ENCODE measurements at places on chromosomes 11 and 22.

DNA sequence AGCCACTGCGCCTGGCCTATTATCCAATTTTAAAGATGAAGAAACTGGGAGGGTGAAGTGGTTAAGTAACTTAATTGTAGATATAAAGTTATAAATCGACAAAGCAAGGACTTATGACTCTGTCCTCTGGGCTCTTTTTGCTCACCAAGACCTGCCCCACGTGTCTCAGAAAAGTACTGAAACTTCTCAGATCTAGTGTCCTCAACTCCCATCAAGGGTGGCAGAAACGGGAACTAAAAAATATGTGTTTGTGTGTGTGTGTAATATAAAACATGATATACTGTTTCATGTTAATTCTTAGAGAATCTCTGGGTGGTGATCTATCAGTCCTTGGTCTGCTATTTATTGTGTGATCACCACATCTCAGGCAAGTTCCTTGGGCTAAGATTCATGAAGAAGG is 104.9 kb downstream of the GAB2 start:
- peak overlapping the region; percentile 62 for H3K27ac ChIP-seq
- no peak overlapping the region for H3K4me3 ChIP-seq
- no peak for DNase-seq
- no peaks in the 10 kb centered on the region for H3K27me3 ChIP-seq

DNA sequence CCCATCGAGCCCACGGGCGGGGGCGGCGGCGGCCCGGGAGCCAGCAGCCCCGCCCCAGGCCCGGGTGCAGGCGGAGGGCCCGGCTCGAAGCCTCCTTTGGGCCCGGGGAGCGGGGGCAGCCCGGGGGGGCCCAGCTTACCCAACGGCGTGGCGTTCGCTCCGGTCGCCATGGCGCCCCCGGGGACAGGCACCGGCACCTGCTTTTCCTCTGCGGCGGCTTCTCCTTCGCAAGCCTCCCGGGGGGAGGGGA is 194 bp downstream of the SF1 start:
- H3K4me3 ChIP-seq, result peak overlapping the region; percentile 99
- DNase-seq, result no peak
- peaks cover 36% of the 10 kb centered on the region for H3K4me1 ChIP-seq

GRCh38 chr22:31692186-31692886 is 30.3 kb upstream of the PISD start:
- no peak overlapping the region for H3K4me3 ChIP-seq
- H3K27ac ChIP-seq, result no peak overlapping the region
- H3K36me3 ChIP-seq, result peaks cover 10% of the 10 kb centered on the region
- DNase-seq, result no peak
- H3K27me3 ChIP-seq, result no peaks in the 10 kb centered on the region

DNA sequence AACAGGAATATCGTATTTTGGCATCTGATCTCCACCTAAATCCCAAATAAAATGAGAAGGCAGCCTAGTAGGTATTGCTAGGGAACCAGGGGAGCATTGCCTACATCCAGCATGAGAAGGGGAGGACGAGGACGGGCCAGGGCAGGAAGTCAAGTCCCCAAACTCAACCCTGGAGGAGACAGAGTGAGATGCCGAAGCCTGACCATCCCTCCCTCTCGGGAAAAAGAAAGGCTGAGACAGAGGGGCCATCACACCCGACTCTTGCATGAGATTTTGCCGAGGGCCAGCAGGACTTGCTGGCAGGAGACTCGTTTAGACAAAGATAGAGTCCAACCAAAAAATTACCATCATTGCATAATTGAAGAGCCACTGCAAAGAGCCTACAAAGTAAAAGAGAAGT is 50.2 kb upstream of the SPATA19 start:
- no peak overlapping the region for H3K4me3 ChIP-seq
- no peak for DNase-seq
- no peaks in the 10 kb centered on the region for H3K4me1 ChIP-seq
- H3K27me3 ChIP-seq, result no peaks in the 10 kb centered on the region
- no peaks in the 10 kb centered on the region for H3K36me3 ChIP-seq

DNA sequence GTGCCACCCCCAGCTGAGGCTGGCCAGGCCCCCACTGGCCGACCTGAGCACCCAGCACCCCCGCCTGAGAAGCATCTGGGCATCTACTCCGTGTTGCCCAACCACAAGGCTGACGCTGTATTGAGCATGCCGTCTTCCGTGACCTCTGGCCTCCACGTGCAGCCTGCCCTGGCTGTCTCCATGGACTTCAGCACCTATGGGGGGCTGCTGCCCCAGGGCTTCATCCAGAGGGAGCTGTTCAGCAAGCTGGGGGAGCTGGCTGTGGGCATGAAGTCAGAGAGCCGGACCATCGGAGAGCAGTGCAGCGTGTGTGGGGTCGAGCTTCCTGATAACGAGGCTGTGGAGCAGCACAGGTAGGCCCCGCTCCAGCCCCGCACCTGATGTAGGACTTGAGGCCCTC is 4.7 kb downstream of the ZBTB16 start:
- H3K4me3 ChIP-seq, result peak overlapping the region; percentile 42
- peaks cover 77% of the 10 kb centered on the region for H3K36me3 ChIP-seq
- H3K27me3 ChIP-seq, result no peaks in the 10 kb centered on the region
- H3K27ac ChIP-seq, result no peak overlapping the region
- H3K4me1 ChIP-seq, result peaks cover 72% of the 10 kb centered on the region

GRCh38 chr11:117817368-117818040 is 7.0 kb downstream of the FXYD2 start:
- no peaks in the 10 kb centered on the region for H3K36me3 ChIP-seq
- DNase-seq, result no peak
- H3K27ac ChIP-seq, result peak overlapping the region; percentile 74
- no peaks in the 10 kb centered on the region for H3K27me3 ChIP-seq
- H3K4me1 ChIP-seq, result peaks cover 49% of the 10 kb centered on the region
- no peak overlapping the region for H3K4me3 ChIP-seq

GRCh38 chr22:44325718-44326490 is 13.2 kb upstream of the SHISAL1 start:
- no peak overlapping the region for H3K27ac ChIP-seq
- no peak for DNase-seq
- H3K4me1 ChIP-seq, result peaks cover 37% of the 10 kb centered on the region
- no peaks in the 10 kb centered on the region for H3K36me3 ChIP-seq

GRCh38 chr11:13859892-13860291 is 102.6 kb upstream of the SPON1 start:
- H3K36me3 ChIP-seq, result no peaks in the 10 kb centered on the region
- DNase-seq, result no peak
- H3K4me3 ChIP-seq, result no peak overlapping the region
- H3K27me3 ChIP-seq, result no peaks in the 10 kb centered on the region

DNA sequence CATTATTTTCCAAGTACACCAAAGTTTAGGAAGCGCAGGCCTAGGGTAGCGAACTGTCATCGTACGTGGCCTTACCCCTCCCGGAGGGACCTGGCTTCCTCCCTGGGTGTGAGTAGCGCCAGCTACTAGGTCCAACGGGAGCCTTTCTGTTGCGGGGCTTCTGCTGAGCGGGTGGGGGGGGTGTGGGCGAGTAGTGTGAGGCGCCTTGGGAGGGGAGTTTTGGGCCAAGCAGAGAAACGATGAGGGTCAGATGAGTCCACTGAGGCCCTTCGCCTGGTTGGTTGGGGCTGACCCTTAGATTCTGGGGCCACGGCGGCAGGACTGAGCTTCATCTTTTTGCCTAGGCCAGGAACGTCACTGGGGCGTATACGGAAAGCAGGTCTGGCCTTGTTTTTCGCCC is 868 bp downstream of the TEF start:
- H3K36me3 ChIP-seq, result no peaks in the 10 kb centered on the region
- no peak for DNase-seq
- H3K27me3 ChIP-seq, result no peaks in the 10 kb centered on the region

- H3K27ac ChIP-seq, result no peak overlapping the region
- H3K4me3 ChIP-seq, result no peak overlapping the region
- no peaks in the 10 kb centered on the region for H3K36me3 ChIP-seq
- DNase-seq, result no peak
- H3K4me1 ChIP-seq, result no peaks in the 10 kb centered on the region
These were observed 235.4 kb downstream of the METTL15 start for GRCh38 chr11:28343304-28344233.

GRCh38 chr22:16973591-16974297 is 34.3 kb downstream of the GAB4 start:
- DNase-seq, result no peak
- no peak overlapping the region for H3K4me3 ChIP-seq
- H3K36me3 ChIP-seq, result no peaks in the 10 kb centered on the region
- no peaks in the 10 kb centered on the region for H3K27me3 ChIP-seq
- H3K4me1 ChIP-seq, result no peaks in the 10 kb centered on the region
- H3K27ac ChIP-seq, result no peak overlapping the region

DNA sequence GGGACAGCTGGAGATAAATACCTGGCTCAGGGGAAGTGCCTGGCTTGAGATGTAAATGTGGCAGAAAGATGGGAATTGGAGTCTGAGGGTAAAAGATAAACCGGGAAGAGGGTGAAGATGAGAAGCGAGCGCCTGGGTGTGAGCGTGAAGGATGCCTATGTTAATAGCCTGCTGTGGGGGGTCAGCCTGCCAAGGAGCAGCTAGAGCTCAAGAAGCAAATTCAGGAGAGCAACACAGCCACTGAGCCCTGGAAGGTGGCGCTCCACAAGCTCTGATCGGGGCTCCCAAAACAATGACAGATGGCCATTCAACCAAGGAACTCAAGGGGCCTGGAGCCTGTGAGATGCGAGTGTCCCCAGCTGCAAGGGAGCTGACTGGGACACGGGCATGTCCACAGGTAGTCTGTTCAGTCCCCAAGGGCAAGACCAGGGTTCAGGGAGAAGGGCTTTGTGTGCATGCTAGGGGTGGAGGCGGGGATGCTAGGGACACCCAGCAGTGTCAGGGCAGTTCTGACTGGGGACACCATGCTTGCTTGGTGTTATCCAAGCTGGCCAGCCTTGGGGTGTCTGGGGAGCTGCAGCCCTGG is 2.8 kb downstream of the GSC2 start:
- H3K27me3 ChIP-seq, result peaks cover 30% of the 10 kb centered on the region
- no peak for DNase-seq
- H3K36me3 ChIP-seq, result peaks cover 2% of the 10 kb centered on the region
- H3K27ac ChIP-seq, result no peak overlapping the region
- no peak overlapping the region for H3K4me3 ChIP-seq

GRCh38 chr11:35138606-35138942 is 397 bp upstream of the CD44 start:
- DNase-seq, result peak; percentile 44
- peaks cover 36% of the 10 kb centered on the region for H3K4me1 ChIP-seq
- H3K36me3 ChIP-seq, result no peaks in the 10 kb centered on the region

GRCh38 chr11:10243896-10244575 is 50.0 kb downstream of the SBF2 start:
- no peaks in the 10 kb centered on the region for H3K4me1 ChIP-seq
- H3K27ac ChIP-seq, result no peak overlapping the region
- no peak for DNase-seq
- no peaks in the 10 kb centered on the region for H3K27me3 ChIP-seq
- no peaks in the 10 kb centered on the region for H3K36me3 ChIP-seq

DNA sequence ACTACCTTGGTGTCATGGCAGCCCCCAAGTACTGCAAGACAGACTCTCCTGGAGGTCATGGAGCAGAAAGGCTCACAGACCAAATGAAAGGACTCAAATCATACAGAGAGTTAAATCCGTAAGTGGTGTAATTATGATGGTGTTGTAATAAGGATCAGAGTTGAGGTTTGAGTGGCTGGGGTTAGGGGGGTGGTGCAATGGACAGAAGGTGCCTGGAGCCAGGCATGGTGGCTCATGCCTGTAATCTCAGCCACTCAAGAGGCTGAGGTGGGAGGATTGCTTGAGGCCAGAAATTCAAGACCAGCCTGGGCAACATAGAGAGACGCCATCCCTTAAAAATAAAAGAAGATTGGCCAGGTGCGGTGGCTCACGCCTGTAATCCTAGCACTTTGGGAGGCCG is 18.7 kb downstream of the ART5 start:
- H3K36me3 ChIP-seq, result no peaks in the 10 kb centered on the region
- DNase-seq, result no peak
- no peaks in the 10 kb centered on the region for H3K27me3 ChIP-seq
- no peak overlapping the region for H3K4me3 ChIP-seq
- H3K27ac ChIP-seq, result no peak overlapping the region
- H3K4me1 ChIP-seq, result no peaks in the 10 kb centered on the region

GRCh38 chr22:43996170-43996980 is 27.7 kb upstream of the PARVB start:
- peaks cover 19% of the 10 kb centered on the region for H3K36me3 ChIP-seq
- H3K4me3 ChIP-seq, result peak overlapping the region; percentile 40
- peak overlapping the region; percentile 76 for H3K27ac ChIP-seq
- DNase-seq, result peak; percentile 67
- peaks cover 21% of the 10 kb centered on the region for H3K4me1 ChIP-seq

GRCh38 chr11:36288442-36289225 is 590 bp downstream of the COMMD9 start:
- H3K36me3 ChIP-seq, result no peaks in the 10 kb centered on the region
- H3K4me1 ChIP-seq, result peaks cover 22% of the 10 kb centered on the region
- DNase-seq, result no peak
- H3K27me3 ChIP-seq, result no peaks in the 10 kb centered on the region
- peak overlapping the region; percentile 74 for H3K4me3 ChIP-seq
- peak overlapping the region; percentile 74 for H3K27ac ChIP-seq

- no peak overlapping the region for H3K4me3 ChIP-seq
- no peaks in the 10 kb centered on the region for H3K27me3 ChIP-seq
- H3K36me3 ChIP-seq, result no peaks in the 10 kb centered on the region
- no peaks in the 10 kb centered on the region for H3K4me1 ChIP-seq
- H3K27ac ChIP-seq, result no peak overlapping the region
These were observed 306.1 kb downstream of the C11orf87 start for GRCh38 chr11:109728056-109728455.

DNA sequence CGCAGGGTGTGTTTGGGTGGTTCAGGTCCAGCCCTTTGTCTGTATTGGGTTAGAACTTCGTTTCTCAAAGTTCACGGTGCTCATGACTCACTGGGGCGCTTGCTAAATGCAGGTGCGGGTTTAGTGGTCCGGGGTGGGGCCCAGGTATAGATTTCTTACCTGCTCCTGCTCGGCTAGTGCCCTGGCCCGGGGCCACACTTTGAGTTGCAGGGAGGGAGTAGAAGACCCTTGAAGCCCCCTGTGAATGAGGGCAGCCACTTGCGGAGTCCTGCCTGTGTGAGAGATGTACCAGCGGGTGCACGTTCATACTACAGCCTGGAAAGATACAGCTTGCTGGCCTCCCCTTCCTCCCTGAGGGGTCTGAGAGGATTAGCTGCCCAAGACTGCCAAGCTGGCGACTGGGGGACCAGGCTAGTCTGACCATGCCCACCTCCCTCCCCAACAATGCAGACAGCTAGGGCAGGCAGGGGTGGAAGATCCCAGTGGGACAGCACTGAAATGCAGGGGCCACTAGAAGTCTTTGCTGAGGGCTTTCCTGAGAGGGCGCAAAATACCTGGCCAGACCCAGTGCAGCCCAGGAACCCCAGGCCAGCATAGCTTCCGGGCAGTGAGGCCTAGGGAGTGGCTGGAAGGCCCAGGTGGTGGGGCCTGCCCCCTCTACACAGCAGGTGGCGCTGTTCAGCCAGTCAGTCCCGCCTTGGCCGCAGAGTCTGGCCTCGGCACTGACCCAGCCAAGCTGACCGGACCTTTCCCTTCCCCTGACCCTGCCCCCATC is 5.1 kb upstream of the MYRF start:
- no peaks in the 10 kb centered on the region for H3K36me3 ChIP-seq
- H3K4me3 ChIP-seq, result no peak overlapping the region
- H3K27ac ChIP-seq, result no peak overlapping the region
- DNase-seq, result peak; percentile 83
